Suprapubic skin (tissue), 4 donors: ENCODE measurements at places on chromosomes 5 and 9.

DNA sequence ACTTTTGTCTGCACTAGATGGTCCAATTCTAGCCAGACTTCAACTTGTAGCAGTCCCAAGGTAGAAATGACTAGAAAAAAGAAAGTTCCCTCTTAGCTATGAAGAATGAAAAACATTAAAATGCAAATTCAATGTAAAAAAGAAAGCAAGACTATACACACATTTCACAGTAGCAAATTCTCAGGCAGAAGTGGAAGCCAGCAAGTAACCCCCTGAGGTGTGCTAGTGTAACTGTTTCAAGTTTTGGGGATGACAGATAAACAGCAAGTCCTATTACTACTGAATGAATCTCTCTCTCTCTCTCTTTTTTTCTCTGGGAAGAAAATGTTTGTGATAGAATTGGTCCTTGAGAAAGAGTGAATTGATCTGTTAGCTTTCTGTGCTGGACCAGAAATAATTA lies 185.6 kb downstream of the EFNA5 start:
- no peak for DNase-seq

DNA sequence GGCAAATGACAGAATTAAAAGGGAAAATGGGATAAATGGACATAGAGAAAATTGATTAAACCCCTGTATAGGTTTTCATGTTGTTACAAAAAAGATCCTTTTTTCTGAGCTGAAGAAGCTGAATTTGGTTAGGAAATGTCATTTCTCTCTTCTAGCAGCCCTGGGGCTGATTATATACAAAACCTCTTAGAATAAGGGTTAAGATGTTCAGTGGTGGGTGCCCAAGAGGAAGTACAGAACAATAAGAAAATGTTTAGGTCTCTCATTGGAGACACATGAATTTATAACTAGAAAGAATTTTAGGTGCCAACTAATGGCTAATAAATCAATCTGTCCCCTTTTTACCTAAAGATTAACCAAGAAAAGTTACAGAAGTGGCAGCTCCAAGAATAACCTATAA lies 14.2 kb downstream of the ABHD17B start:
- DNase-seq: no peak

DNA sequence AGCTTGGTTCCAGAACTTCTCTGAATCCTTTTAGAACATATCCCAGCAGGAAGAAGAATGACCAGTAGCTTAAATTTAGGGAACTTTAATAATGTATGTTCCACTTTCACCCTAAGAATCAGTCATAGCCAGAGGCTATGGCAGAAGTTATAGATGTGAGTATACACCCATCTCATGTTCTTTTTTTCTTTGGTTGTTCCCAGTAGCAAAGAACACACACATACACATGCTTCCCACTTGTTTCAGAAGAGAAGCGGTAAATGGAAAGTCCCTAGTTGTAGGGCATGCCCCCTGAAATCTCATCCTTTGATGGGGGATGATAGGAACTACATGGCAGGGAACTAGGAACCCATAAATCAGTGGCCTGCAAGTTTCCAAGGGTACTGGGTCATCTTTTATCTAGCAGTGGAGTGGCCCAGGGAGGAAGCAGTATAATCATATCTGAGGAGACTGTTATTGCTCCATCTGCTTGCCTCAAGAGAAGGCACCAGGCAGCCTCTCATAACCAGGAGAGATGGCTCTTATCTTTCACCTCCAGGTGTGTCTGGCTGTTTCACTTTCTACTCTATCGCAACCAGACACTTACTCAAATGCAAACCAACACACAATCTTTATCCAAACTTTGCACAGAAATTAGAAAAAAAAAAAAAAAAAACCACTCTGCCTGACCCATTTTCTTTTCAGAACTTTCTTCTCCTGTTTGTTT lies 109.5 kb downstream of the SNCAIP start:
- DNase-seq: no peak

DNA sequence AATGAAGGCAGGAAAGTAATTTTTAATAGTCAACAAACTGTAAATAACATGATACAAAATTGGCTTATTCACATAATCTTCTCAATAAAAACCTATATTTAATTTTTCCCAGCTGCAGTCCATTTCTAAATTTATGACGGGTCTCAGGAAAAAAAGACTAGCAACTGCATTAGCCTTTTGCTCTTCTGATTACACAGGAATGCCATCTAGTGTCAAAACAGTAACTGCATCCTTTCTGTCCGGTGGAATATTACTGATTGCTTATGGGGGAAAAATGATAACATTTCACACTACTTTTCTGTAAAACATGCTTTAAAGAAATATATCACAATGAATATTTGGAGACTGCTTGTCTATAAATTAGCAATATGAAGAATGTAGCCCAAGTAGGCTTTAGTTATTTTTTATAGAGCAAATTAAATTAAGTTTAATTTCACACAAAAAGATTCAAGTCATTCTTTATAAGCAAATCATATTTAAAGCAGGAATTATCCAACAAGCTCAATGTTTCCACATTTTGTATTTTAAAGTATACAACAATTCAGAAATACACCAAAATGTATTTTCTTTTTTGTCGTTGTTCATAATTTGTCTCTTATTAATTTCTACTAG lies 534.7 kb downstream of the CDH10 start:
- no peak for DNase-seq
